ENCODE measurements at places on chromosomes 2 and 18. TPM values are rescaled to one million over a fixed set of nuclear protein-coding genes. Genes with fewer than 3 reads are reported as not detected.

The CDKL4 gene
- total RNA-seq = 0.24 TPM

- no peak overlapping the region for H3K27ac ChIP-seq
- H3K4me1 ChIP-seq = no peaks in the 10 kb centered on the region
- H3K27me3 ChIP-seq = no peaks in the 10 kb centered on the region
- DNase-seq = no peak
- H3K4me3 ChIP-seq = no peak overlapping the region
Observed at GRCh38 chr2:160200921-160201320, 849 bp upstream of the ITGB6 start.

The EPB41L3 gene
- 17.0 TPM for total RNA-seq

GRCh38 chr2:189109921-189110397, 69.6 kb downstream of the COL5A2 start:
- no peaks in the 10 kb centered on the region for H3K36me3 ChIP-seq
- H3K27ac ChIP-seq = no peak overlapping the region
- peak; percentile 34 for DNase-seq
- H3K4me3 ChIP-seq = no peak overlapping the region
- H3K4me1 ChIP-seq = no peaks in the 10 kb centered on the region
- no peaks in the 10 kb centered on the region for H3K27me3 ChIP-seq

GRCh38 chr2:157466764-157467163, 22.9 kb upstream of the CYTIP start:
- no peaks in the 10 kb centered on the region for H3K27me3 ChIP-seq
- H3K4me1 ChIP-seq = no peaks in the 10 kb centered on the region
- no peak overlapping the region for H3K4me3 ChIP-seq
- no peak overlapping the region for H3K27ac ChIP-seq

- H3K4me1 ChIP-seq = no peaks in the 10 kb centered on the region
- H3K27me3 ChIP-seq = no peaks in the 10 kb centered on the region
- no peaks in the 10 kb centered on the region for H3K36me3 ChIP-seq
- DNase-seq = no peak
- H3K27ac ChIP-seq = no peak overlapping the region
Observed at GRCh38 chr2:234348081-234348480, 148.8 kb downstream of the ARL4C start.

GRCh38 chr18:26471027-26471426, 77.3 kb downstream of the KCTD1 start:
- no peaks in the 10 kb centered on the region for H3K27me3 ChIP-seq
- no peak overlapping the region for H3K27ac ChIP-seq
- H3K36me3 ChIP-seq = no peaks in the 10 kb centered on the region
- no peak overlapping the region for H3K4me3 ChIP-seq

DNA sequence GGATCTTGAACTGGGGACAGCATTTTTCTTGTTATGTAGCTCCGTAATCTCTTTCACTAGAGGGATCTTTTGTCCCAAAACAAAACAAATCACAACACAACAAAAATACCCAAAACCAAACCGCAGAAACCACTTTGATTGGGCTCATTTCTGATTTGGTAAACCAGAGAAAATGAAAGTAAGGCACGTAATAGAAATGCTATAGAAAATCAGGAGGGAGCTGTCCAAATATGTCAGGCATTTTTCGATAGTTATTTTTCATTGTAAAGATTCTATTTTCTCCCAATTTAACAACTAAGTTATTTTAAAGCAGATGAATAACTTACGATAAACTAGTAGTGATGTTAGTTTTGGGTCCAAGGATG, 406.5 kb downstream of the XIRP2 start:
- peak overlapping the region; percentile 69 for H3K4me3 ChIP-seq
- no peak overlapping the region for H3K27ac ChIP-seq
- DNase-seq = no peak
- peaks cover 47% of the 10 kb centered on the region for H3K4me1 ChIP-seq

- H3K4me1 ChIP-seq = peaks cover 22% of the 10 kb centered on the region
- H3K27me3 ChIP-seq = peaks cover 73% of the 10 kb centered on the region
- H3K4me3 ChIP-seq = no peak overlapping the region
- no peak overlapping the region for H3K27ac ChIP-seq
- DNase-seq = no peak
Observed at GRCh38 chr18:57426187-57426586, 9.0 kb upstream of the ONECUT2 start.

DNA sequence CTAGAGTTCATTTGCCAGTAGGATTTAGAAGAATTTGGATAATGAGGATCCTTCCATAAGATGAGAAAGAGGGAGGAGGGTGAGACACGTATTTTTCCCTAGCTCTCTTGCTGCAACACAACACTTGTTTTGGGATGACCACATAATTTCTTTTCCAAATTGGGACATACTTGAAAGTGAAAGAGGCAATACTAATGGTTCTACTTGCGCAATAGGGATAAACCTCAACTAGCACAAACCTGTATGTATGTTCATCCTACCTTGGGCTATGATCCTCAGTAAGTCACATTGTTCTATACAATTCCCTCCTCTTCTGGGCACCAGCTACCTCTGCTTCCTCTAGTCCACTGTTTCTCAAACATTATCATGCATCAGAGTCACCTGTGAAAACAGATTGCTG, 1208.8 kb upstream of the LRRTM1 start:
- H3K4me3 ChIP-seq = no peak overlapping the region
- no peak for DNase-seq
- no peaks in the 10 kb centered on the region for H3K36me3 ChIP-seq
- no peaks in the 10 kb centered on the region for H3K27me3 ChIP-seq
- no peaks in the 10 kb centered on the region for H3K4me1 ChIP-seq
